ENCODE measurements at places on chromosomes 2 and 18.

GRCh38 chr2:31251018-31251417 is 17.1 kb downstream of the EHD3 start:
- no peak for DNase-seq

- DNase-seq: no peak
Observed at GRCh38 chr2:204040016-204040415, 103.5 kb downstream of the ICOS start.

GRCh38 chr2:68696554-68696953 is 38.1 kb upstream of the ARHGAP25 start:
- no peak for DNase-seq

- no peak for DNase-seq
Observed at GRCh38 chr2:241890524-241891235, 21.2 kb downstream of the RTP5 start.

DNA sequence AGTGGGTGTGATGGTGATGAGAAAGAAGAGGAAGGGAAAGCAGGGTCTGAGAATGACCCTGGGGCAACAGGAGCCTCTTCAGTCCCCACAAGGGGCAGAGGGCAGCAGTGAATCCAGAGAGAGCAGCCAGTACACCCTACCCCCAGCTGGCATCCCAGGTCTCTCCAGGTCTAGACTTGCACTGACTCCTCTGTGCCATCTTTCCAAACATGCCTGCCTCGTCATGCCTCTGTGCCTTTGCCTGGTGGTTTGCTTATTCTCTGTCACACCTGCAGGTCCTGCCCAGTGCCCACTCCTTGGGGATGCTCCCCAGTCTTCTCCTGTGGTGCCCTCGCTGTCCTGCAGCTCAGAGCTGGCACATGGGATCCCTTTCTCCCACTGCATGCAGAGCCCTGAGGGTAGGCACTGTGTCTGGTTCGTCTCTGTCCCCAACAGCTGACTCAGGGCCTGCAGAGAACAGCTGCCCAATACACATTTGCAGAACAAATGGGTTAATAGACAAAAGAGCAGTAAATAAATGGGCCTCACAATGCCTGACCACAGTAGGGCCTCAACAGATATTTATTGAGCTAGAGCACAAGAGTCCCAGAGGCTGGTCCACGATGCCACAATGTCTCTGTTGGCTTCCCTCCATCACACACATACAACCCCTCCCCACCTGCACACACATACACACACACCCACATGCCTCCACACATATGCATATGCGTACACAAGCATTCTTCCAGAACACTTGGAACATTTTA is 89.8 kb downstream of the HS1BP3 start:
- DNase-seq: no peak

DNA sequence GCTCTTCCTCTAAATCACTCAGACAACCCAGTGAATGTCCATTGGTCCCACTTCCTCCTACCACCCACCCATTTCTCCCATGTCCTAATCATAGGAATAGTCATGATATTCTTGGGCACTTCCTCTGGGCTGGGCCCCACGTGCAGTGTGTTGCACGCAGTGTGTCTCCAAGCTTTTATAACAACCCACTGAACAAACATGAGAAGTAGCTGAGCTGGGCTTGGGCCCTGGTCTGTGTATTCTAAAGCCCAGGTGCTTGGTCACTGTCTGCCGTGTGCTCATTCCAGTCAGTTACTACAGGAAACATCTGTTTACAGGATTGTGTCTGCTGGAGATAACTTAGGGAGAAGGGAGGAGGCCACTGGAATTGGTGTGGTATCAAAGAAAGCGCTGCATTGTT is 64.2 kb upstream of the THOC1 start:
- no peak for DNase-seq

GRCh38 chr2:154452471-154452870 is 246.0 kb upstream of the KCNJ3 start:
- no peak for DNase-seq

GRCh38 chr2:102736110-102736409 is 25.8 kb upstream of the TMEM182 start:
- no peak for DNase-seq
